ENCODE measurements at places on chromosomes 11 and 22.
A peak's percentile ranks its signal among the peaks of the same experiment; 100 is the strongest.

- no peak overlapping the region for H3K4me3 ChIP-seq
- no peak for DNase-seq
- no peaks in the 10 kb centered on the region for H3K36me3 ChIP-seq
- H3K4me1 ChIP-seq: peaks cover 3% of the 10 kb centered on the region
Measured at GRCh38 chr11:62388999-62389398, 29.8 kb upstream of the SCGB1A1 start.

GRCh38 chr11:46665356-46665755 lies 35.1 kb downstream of the ARHGAP1 start:
- no peak overlapping the region for H3K4me3 ChIP-seq
- no peak overlapping the region for H3K27ac ChIP-seq
- no peaks in the 10 kb centered on the region for H3K27me3 ChIP-seq
- H3K36me3 ChIP-seq: peaks cover 81% of the 10 kb centered on the region

- no peak overlapping the region for H3K27ac ChIP-seq
- H3K4me1 ChIP-seq: no peaks in the 10 kb centered on the region
- no peaks in the 10 kb centered on the region for H3K36me3 ChIP-seq
- H3K27me3 ChIP-seq: no peaks in the 10 kb centered on the region
- DNase-seq: no peak
Measured at GRCh38 chr11:115464269-115464668, 39.9 kb downstream of the CADM1 start.

DNA sequence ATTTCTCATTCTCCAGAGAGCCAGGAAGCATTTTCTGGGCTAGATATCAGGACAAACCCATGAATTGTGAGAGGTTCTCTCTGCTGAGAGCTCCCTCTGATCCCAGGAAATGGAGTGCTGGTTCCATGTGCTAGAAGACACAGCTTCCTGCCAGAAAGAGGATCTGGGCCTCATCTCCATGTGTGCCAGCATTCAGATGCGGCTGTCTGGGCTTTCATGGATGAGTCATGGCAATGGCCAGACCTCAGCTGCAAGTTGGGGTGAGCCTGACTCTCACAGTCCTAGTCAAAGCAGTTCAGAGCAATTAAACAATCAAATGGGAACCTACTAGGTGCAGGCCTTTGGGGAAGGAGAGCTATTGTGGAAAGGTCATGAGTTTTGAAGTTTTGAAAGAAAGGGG lies 82.3 kb upstream of the EED start:
- no peak overlapping the region for H3K27ac ChIP-seq
- no peak overlapping the region for H3K4me3 ChIP-seq
- no peaks in the 10 kb centered on the region for H3K36me3 ChIP-seq
- no peaks in the 10 kb centered on the region for H3K27me3 ChIP-seq
- H3K4me1 ChIP-seq: peaks cover 23% of the 10 kb centered on the region

DNA sequence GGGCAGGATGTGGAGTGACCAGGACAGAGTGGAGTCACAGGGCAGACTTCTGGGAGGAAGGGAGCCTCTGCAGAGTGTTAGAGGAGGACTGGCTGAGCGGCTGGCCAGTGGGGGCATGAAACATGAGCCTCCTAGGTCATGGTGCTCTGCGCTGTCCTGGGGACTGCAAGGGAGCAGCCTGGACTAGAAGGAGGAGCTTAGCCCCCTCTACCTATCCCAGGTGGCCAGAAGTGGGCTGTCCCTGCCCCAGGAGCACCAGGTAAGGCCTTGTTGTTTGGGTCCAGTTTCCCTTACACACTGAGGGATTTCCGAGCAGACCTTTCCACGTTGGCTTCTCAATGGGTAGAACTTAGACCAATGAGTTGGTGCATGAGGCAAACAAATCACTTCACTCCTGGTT lies 7.4 kb downstream of the PKNOX2 start:
- no peaks in the 10 kb centered on the region for H3K36me3 ChIP-seq
- no peak for DNase-seq
- peaks cover 8% of the 10 kb centered on the region for H3K4me1 ChIP-seq

DNA sequence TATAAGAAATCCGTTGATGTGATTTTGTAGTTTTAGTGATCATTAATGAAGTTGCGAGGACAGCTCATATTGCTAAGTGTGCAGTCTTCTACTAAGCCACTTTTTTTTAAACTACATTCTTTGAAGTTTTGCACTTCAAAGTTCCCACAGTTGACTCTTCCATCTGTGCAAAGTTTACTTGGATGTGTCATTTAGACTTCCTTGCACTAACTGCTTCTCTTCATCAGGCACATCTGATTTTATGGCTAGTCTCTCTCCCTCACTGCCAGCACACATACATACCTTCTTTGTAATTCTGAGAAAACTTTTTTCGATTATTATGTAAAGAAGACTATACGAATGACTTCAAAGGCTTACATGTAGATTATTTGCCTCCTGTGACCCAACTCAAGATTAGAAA lies 250.0 kb downstream of the DYNC2H1 start:
- no peak overlapping the region for H3K4me3 ChIP-seq
- no peak for DNase-seq
- H3K4me1 ChIP-seq: no peaks in the 10 kb centered on the region
- H3K36me3 ChIP-seq: no peaks in the 10 kb centered on the region
- H3K27me3 ChIP-seq: no peaks in the 10 kb centered on the region

- H3K27me3 ChIP-seq: peaks cover 15% of the 10 kb centered on the region
- H3K27ac ChIP-seq: no peak overlapping the region
- H3K4me1 ChIP-seq: no peaks in the 10 kb centered on the region
- H3K36me3 ChIP-seq: no peaks in the 10 kb centered on the region
- DNase-seq: peak; percentile 19
Measured at GRCh38 chr11:41437006-41437490, 22.4 kb downstream of the LRRC4C start.

DNA sequence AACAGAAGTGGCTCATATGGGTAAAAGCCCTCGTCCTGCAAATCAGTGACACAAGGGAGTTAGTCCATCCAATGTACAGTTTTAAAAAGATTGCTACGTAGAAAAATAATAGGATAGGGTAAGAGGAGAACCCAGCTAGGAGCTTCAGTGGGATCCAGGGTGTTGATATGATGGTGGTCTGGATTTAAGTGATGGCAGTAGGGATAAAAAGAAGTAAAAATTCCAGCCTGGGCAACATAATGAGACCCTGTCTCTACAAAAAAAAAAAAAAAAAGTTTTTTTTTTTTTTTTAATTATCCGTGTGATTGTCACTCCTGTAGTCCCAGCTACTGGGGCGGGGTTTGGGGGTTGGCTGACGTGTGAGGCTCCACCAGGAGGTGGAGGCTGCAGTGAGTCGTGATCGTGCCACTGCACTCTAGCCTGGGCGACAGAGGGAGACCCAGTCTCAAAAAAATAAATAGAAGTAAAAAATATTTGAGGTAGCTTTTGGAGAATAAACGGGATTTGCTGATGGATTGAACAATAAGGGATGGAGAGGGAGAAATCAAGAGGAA lies 7.0 kb upstream of the L3MBTL2 start:
- no peak for DNase-seq
- H3K36me3 ChIP-seq: no peaks in the 10 kb centered on the region
- peak overlapping the region; percentile 80 for H3K4me3 ChIP-seq

- H3K4me1 ChIP-seq: peaks cover 22% of the 10 kb centered on the region
- DNase-seq: no peak
- H3K27me3 ChIP-seq: peaks cover 37% of the 10 kb centered on the region
- H3K36me3 ChIP-seq: peaks cover 58% of the 10 kb centered on the region
- H3K4me3 ChIP-seq: no peak overlapping the region
Measured at GRCh38 chr11:72237112-72237931, 6.7 kb downstream of the PHOX2A start.

DNA sequence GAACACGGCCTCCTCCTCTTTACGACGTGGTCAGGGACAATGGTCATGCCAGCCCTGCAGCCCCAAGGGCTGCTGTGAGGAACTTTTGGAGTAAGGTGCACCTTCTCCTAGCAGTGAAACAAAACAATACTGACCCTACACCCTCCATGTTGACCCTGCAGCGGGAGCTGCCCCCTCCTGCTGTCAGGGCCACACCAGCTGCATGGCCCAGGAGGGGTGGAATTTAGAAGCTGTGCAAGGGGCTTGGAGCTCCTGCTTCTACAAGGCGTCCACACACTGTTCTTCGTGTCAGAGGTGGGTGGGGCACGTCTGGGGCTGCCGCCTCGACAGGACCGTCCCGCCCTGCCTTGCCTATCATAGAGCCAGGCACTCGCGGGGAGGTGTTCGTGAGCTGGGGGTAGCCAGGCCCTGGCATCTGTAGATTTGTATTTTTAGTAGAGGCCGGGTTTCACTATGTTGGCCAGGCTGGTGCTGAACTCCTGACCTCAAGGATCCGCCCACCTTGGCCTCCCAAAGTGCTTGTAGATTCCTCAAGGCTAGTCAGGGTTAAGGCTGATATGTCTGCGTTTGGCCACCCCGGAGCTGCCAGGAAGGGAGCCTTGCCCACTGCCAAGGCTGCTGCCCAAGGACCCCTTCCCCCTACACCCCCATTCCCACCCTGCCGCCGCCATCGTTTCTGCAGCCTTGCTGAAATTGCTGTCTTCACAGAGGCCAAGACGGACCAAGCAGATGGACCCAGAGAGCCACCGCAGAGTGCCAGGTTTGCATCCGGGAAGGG lies 15.9 kb downstream of the INCENP start:
- no peak overlapping the region for H3K4me3 ChIP-seq
- H3K36me3 ChIP-seq: peaks cover 67% of the 10 kb centered on the region

DNA sequence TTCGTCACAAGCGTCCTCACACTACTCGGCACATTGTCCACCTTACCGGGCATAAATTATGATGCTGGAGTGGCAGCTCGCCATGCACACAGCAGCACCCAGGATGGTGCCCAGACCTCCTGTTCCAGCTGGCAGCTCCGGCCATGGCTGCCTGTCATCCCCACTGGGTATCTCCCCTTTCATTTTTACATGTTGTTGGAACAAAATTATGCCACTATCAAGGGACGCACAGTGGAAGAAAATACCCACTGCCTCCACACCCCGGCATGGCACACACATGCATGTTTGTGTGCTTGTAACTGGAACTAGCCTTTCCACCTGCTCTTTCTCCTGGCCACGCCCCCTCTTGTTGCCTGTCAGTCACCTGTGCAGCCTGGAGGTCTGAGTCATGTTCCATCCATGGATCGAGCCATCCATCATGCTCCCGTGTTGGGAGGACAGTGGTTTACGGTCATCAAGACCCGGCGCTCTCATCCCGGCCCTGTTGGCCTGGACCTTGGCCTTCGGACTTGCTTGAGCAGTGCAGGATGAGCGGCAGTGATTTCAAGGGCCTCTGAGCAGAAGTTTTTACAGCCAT lies 1069.6 kb downstream of the BRD1 start:
- H3K4me1 ChIP-seq: no peaks in the 10 kb centered on the region
- peak; percentile 40 for DNase-seq
- H3K4me3 ChIP-seq: no peak overlapping the region
- no peaks in the 10 kb centered on the region for H3K36me3 ChIP-seq
- no peaks in the 10 kb centered on the region for H3K27me3 ChIP-seq

- H3K27me3 ChIP-seq: peaks cover 2% of the 10 kb centered on the region
- no peak overlapping the region for H3K27ac ChIP-seq
- H3K4me1 ChIP-seq: no peaks in the 10 kb centered on the region
- DNase-seq: peak; percentile 40
- no peak overlapping the region for H3K4me3 ChIP-seq
Measured at GRCh38 chr11:116605543-116606459, 167.0 kb downstream of the BUD13 start.

DNA sequence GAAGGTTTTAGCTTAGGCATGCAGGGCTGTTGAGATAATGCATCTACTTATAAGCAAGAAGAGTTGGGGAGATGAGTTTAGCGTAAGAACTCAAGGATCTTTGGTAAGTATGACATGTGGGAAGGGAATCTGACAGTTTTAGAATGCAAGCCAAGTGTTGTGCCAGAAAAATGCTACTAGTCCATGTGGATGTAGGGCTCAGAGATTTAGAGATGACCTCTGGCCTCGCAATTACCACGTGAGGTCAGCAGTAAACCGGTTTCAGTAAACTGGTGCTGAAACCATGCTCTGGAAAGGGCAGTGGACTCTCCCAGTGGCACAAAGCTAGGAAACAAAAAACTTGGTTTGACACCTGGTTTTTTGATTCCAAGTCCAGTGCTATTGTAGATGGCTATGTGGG lies 18.9 kb downstream of the MRPL16 start:
- H3K27me3 ChIP-seq: no peaks in the 10 kb centered on the region
- peaks cover 10% of the 10 kb centered on the region for H3K4me1 ChIP-seq
- no peak overlapping the region for H3K4me3 ChIP-seq

DNA sequence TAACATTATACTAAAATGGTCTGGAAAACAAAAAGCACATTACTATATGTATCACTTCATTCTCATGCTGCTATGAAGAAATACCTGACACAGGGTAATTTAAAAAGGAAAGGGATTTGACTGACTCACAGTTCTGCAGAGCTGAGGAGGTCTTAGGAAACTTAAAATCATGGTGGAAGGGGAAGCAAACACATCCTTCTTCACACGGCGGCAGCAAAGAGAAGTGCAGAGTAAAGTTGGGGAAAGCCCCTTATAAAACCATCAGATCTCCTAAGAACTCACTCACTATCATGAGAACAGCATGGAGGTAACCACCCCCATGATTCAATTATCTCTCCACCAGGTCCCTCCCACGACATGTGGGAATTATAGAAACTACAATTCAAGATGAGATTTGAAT lies 60.0 kb downstream of the FAM181B start:
- H3K4me1 ChIP-seq: no peaks in the 10 kb centered on the region
- DNase-seq: no peak
- no peak overlapping the region for H3K27ac ChIP-seq
- H3K27me3 ChIP-seq: no peaks in the 10 kb centered on the region

GRCh38 chr22:42296381-42296853 lies 26.0 kb upstream of the TCF20 start:
- no peaks in the 10 kb centered on the region for H3K36me3 ChIP-seq
- H3K4me3 ChIP-seq: no peak overlapping the region
- DNase-seq: no peak
- peaks cover 57% of the 10 kb centered on the region for H3K4me1 ChIP-seq
- H3K27ac ChIP-seq: no peak overlapping the region

- no peaks in the 10 kb centered on the region for H3K36me3 ChIP-seq
- DNase-seq: peak; percentile 48
- H3K27ac ChIP-seq: peak within 1 kb of the TSS; percentile 83
- H3K4me1 ChIP-seq: peaks cover 5% of the 10 kb centered on the region
- peaks cover 10% of the 10 kb centered on the region for H3K27me3 ChIP-seq
Measured at GRCh38 chr22:30694640-30695350, at the start of gene OSBP2. OSBP2 (plus strand) TSS chr22:30694874; CDS start chr22:30694910, 36 bp downstream.
